ENCODE measurements at places on chromosomes 11 and 22.

DNA sequence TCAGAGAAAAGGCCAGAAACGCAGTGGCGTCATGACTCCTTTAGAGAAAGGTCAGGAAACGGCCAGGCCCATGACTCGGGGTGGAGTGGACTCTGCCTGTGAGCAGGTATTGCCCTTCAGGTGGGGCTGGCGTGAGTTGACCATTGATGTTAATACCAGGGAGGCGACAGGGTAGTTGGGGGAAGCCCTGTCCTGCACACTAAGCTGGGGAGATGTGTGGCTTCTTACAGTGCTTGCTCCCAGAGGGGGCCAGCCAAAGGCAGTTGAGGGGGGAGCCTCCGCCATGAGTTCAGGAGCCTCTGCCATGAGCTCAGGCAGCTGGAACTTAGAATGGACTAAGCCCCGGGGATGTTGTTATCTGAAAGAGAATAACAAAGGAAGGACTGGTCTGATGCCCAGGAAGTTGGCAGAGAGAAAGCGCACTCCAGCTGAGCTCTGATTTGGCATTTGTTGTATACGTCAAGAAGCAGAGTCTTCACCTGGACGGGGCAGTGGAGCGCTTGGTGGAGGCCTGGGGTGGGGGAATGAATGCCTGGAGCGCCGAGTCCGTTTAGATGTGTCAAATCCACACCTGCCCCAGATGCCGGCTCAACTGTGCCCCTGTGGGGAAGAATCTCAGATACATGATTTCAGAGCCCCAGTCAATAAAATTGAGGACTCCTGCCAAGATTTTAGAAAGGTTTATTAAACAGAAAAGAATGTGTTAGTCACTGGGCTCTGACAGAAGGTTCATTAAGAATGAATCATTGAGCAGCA, 222.5 kb downstream of the TBC1D22A start:
- DNase-seq: peak; percentile 88

GRCh38 chr11:134479206-134480135, 67.4 kb upstream of the B3GAT1 start:
- no peak for DNase-seq

- DNase-seq: no peak
Observed at GRCh38 chr22:32887324-32887980, 85.9 kb downstream of the TIMP3 start.

DNA sequence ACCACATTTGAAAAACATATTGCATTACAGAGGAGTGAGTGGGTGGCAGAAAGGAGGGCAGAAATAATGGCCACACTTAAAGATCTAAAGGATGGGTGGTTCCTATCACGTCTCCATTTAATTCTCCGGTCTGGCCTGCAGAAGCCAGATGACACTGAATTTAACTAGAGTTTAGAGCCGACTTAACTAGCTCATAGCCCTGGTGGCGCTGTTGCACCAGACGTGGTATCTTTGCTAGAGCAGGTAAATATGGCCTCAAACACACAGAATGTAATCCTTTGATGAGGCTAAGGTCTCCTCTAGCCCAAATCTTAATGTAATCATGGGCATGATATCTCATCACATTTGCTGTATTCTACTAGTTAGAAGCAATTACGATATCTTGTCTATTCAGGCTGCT, 51.5 kb upstream of the GAL start:
- DNase-seq: peak; percentile 75

DNA sequence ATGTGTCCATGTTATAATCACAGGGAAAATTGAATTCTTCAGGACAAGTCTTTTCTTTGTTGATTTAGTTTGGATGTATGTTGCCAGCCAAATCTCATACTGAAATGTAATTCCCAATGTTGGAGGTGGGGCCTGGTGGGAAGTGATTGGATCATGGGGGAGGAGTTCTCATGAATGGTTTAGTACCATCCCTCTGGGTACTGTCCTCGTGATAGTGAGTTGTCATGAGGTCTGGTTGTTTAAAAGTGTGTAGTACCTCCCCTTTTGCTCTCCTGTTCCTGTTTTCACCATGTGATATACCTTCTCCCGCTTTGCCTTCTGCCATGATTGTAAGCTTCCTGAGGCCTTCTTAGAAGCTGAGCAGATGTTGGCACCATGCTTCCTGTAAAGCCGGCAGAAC, 100.3 kb downstream of the CCDC81 start:
- no peak for DNase-seq

All from ELR (cell line).